ENCODE measurements at places on chromosomes 6 and 20. TPM values are rescaled to one million over a fixed set of nuclear protein-coding genes. Genes with fewer than 3 reads are reported as not detected.

GRCh38 chr20:17650301-17651128 lies 31.5 kb downstream of the RRBP1 start:
- no peak overlapping the region for H3K4me3 ChIP-seq
- no peak overlapping the region for H3K27ac ChIP-seq
- H3K4me1 ChIP-seq = no peaks in the 10 kb centered on the region

DNA sequence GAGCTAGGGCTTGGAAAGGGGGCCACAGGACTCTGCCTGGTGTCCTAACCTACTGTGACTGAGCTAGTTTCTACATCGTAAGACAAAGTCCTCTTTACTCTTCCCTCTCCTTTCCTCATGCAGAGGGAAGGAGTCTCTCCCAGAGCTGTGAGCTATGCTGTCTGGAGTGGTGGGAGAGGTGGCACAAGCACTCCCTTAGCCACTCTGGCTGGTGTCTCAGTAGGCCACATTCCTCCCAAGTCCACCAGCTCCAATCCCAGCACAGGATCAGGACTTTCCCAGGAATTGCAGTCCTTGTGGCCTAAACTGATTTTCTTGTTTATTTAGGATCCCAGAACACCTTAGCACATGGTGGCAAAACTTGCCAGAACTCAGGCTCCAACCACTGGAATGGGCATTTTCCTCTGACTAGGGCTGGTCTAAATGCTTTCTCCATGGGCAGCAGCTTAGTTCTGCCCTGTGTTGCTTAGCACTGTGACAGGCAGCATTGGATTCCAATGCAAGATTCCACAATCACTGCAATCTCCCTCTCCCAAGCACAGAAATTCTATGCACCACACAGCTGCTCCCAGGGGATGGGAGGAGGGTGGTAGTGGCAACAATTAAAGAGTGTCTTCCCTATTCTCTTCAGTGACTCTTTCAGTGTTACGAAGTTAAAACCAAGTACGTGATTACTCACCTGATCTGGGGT lies 733.3 kb downstream of the HACE1 start:
- H3K27ac ChIP-seq = no peak overlapping the region
- DNase-seq = no peak
- H3K27me3 ChIP-seq = no peaks in the 10 kb centered on the region
- H3K36me3 ChIP-seq = no peaks in the 10 kb centered on the region
- H3K4me1 ChIP-seq = no peaks in the 10 kb centered on the region

DNA sequence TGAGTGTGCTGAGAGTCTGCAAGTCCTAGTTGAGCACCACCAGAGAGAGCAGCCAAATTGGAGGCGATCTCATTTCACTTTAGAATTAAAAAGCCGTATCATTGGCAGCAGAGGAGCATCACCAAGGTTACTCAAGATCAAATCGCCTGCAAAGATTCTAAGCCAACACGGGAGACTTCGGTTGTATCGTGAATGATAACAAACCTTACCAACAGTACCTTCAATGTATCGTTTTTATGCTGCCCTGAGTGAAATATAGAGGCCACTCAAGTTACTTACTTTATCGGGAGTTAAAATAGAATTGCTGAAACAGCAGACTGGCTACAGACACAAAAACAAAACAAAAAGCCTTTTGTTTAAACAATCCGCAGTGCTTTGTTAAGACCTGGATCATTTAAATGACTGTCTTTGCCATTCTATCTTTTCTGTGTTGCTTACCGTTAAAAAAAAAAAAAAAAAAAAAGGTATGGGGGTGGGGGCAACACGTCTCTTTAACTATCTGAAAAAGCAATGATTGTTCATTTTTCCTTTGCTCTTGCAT lies 14.2 kb downstream of the NHSL1 start:
- no peak for DNase-seq
- no peak overlapping the region for H3K27ac ChIP-seq
- no peaks in the 10 kb centered on the region for H3K36me3 ChIP-seq
- H3K4me3 ChIP-seq = no peak overlapping the region
- no peaks in the 10 kb centered on the region for H3K4me1 ChIP-seq

DNA sequence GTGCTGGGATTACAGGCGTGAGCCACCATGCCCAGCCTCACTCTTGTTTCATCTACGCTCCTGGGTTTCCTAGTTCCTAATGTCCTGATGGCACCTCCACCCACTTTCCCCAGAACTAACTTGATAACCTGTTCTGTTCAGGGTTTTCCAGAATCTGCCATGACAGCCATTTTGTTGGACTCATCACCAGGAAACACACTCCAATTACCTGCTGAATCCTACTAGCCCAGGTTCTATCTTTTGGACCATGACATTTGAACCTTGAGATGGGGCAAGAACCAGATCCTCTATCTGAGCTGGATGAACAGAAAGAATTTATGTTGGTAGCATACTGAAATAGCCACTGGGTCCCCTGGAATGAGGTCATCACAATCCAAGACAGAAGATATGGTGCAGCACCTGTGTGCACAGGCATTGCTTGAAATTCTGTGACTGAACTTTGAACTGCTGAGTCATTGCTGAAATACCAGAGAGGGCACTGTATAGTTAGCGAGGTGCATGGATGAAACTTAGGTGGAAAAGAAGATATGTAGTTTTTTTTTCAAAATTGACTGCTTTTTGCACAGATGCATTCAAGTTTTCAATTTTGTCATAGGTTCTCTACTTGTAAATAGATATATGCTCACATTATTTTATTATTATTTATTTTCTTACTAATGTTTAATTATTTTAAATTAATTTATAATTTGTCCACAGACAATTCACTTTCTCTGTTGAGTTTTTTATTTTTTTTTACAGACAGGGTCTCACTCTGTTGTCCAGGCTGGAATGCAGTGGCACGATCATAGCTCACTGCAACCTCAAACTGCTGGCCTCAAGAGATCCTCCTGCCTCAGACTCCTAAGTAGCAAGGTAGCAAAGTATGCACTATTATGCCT lies 42.8 kb upstream of the TASP1 start:
- no peaks in the 10 kb centered on the region for H3K36me3 ChIP-seq
- no peak for DNase-seq
- H3K27ac ChIP-seq = no peak overlapping the region
- H3K27me3 ChIP-seq = no peaks in the 10 kb centered on the region
- no peak overlapping the region for H3K4me3 ChIP-seq
- no peaks in the 10 kb centered on the region for H3K4me1 ChIP-seq

GRCh38 chr6:158778005-158778527 lies 41.1 kb downstream of the EZR start:
- no peak for DNase-seq
- H3K27me3 ChIP-seq = no peaks in the 10 kb centered on the region
- no peak overlapping the region for H3K4me3 ChIP-seq
- H3K27ac ChIP-seq = no peak overlapping the region
- no peaks in the 10 kb centered on the region for H3K4me1 ChIP-seq

GRCh38 chr6:16204653-16205376 lies 33.6 kb upstream of the GMPR start:
- H3K36me3 ChIP-seq = no peaks in the 10 kb centered on the region
- no peaks in the 10 kb centered on the region for H3K27me3 ChIP-seq
- H3K27ac ChIP-seq = peak overlapping the region; percentile 80
- no peaks in the 10 kb centered on the region for H3K4me1 ChIP-seq

DNA sequence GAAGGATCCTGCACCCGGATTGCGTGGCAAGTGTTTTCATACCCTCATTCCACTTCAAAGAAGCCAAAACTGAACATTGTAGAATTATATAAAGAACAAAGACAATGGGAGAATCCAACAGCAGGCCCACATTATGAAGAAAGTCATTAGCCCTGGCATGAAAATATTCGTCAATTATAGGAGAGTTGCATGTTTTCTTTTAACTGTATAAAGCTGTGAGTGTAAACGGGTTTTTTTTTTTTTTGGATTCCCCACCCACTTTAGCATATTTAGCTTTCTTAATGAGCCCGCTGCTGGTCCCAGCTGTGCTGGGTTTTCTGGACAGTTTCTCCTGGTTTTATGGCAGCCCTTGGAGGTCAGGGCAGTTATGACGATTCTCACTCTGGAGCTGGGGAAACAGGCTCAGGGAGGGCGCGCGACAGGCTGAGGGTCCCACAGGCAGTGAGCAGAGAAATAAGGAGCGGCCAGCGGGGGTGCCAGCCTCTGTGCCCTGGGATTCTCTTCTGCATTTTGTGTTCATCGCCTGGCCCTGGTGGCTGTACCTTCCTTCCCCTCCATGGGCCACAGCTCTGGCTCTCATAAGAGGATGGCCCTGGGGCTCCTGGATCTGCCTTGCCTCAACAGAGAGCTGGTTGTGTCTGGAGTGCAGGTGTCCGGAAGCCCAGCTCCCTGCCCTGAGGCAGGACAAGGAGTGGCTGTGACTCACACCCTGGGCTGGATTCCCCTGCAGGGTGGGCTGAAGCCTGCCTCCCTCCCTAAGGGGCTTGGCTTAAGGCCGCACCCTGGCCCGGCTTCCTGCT lies 24.1 kb upstream of the SULF2 start:
- no peaks in the 10 kb centered on the region for H3K4me1 ChIP-seq
- no peaks in the 10 kb centered on the region for H3K27me3 ChIP-seq
- no peaks in the 10 kb centered on the region for H3K36me3 ChIP-seq
- DNase-seq = no peak
- no peak overlapping the region for H3K27ac ChIP-seq

HLA-DQA1 gene
- total RNA-seq = 27.0 TPM

All from aorta (tissue), 5 donors.